ENCODE measurements at places on chromosomes 7 and 10. TPM values are rescaled to one million over a fixed set of nuclear protein-coding genes. Genes with fewer than 3 reads are reported as not detected.

DNA sequence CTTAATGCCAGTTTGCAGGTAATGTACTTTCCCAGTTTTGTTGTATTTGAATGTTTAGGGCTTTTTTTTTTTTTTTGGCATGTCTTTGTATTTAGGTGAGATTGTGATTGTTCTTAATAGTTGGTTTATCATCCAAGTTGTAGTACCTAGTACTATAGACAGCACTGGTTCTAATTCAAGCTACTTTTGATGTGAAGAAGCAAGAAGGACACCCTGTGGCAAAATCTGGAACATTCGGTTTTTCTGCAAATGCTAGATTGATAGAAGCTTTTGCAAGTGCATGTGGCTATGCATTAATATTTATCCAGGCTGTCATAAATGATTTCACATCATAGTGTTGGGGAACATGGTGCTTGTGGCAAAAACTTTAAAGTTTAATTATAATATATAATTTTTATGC is 248.9 kb downstream of the FOXP2 start:
- DNase-seq = no peak

BAIAP2L1 gene
- 21.1 TPM for total RNA-seq

- no peak for DNase-seq
Measured at GRCh38 chr7:136883046-136883445, 14.6 kb downstream of the CHRM2 start.

DNA sequence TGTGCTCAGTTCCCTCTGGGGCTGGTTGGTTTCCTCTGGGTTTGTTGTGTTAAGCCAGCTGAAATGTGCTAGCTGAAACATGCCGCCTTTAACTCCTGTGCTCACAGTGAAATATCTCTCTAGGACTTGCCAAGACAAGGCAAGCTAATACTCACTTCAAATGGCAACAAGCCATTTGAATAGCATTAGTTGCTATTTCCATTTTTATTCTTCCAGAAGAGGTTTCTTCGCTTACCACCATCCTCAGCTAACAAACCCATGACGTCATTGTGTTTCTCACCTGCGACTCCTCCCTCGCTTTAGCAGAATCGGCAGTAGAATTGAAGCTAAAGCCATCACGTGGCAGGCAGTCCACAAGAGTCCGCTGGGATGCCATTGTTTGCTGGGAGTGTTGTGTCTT is 61.3 kb downstream of the ZNF22 start:
- no peak for DNase-seq

DNA sequence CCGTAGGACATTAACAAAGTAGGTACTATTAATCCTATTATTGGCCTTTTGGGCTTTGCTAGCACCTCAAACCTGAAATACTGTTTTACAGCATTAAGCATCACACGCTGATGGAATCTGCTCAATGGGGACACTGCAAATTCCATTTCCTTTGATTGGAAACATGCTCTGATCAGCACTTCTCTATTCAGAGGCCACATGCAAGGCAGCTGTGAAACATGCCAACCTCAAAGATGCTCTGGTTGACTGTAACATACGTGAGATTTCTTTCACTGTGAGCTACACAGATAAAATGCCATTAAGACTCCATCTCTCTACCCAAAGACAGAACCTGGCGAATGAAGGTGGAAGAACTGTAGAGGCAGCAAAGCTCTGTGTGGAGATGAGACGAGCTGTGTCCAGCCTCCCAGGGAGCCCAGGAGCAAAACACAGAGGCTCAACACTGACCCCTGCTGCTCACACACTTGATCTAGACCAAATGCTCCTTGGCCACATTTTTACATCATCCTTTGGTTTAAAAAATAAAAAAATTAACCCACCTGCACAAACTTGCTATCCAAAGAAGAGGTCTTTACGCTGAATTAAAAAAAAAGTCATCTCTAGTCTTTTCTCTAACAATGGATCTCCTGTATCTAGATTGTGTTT is 8.0 kb downstream of the RSU1 start:
- DNase-seq = no peak

DNA sequence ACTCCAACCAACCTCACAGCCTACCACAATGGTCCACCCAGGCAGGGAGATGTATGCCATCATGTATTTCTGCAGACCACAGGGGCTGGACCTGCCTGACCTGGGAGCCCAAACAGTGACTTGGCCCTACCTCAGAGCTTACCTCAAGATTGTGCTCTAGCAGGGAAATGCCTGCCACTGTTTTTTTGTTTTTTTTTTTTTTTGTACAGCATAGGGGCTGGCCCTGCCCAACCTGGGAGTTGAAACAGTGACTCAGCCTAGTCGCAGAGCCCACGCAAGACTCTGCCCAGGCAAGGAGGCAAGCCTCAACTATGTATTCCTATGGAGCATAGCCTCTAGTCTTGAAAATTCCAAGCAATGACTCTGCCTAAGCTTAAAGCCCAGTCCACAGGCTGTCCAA is 39.3 kb upstream of the CDK6 start:
- no peak for DNase-seq

- no peak for DNase-seq
Measured at GRCh38 chr10:123151737-123152135, 2.5 kb upstream of the BUB3 start.

CTAGE15 gene
- 0.46 TPM for total RNA-seq

DNA sequence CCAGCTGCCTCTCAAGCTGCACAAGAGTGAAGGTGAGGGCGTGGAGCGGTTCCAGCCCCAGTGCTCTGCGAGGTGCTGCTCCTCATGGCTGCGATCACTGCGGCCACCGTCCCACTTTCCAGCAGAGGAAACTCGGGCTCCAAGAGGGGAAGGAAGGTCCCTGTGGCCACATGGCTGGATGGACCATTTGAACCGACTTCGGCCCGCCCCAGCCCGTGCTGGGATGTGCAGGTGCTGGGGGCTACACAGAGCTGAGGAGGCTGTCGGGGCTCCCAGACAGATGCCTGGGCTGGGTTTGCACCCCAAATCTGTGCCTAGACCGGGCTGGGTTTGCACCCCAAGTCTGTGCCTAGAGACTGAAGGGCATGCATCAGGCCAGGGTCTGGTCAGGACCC is 186.6 kb downstream of the DNAJB6 start:
- no peak for DNase-seq

DNA sequence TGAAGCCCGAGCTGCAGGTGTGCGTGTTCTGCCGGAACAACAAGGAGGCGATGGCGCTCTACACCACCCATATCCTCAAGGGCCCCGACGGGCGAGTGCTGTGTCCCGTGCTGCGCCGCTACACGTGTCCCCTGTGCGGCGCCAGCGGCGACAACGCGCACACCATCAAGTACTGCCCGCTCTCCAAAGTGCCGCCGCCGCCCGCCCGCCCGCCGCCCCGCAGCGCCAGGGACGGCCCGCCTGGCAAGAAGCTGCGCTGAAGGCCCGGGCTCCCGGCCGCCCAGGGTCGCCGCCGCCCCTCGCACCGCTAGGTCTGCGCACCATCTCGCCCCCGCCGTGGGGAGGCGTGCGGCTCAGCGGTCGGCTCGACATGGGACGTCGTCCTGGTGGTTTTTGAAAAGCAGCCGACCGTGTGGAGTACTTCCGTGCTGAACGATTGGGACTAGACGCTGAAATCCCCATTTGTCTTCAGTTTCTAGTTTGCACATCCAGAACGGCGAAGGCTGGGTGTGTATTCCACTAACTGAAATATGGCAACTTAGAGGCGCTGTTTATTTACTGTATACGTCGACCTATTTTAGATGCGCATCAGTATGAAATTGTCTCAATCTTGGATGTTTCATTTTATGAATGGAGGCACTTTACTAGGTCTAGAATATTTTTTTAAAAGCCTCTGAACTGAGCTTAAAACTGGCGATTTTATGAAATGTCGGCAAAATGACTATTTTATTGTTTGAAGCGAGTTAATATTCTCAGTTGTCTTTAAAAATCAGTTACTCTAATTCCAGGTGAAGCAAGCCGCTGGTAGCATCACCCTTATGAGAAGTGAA is 1.1 kb downstream of the NANOS1 start:
- peak; percentile 38 for DNase-seq

GRCh38 chr7:132398253-132398925 is 177.9 kb downstream of the PLXNA4 start:
- DNase-seq = peak; percentile 34

FEZF1 gene
- total RNA-seq = 0.27 TPM

DNA sequence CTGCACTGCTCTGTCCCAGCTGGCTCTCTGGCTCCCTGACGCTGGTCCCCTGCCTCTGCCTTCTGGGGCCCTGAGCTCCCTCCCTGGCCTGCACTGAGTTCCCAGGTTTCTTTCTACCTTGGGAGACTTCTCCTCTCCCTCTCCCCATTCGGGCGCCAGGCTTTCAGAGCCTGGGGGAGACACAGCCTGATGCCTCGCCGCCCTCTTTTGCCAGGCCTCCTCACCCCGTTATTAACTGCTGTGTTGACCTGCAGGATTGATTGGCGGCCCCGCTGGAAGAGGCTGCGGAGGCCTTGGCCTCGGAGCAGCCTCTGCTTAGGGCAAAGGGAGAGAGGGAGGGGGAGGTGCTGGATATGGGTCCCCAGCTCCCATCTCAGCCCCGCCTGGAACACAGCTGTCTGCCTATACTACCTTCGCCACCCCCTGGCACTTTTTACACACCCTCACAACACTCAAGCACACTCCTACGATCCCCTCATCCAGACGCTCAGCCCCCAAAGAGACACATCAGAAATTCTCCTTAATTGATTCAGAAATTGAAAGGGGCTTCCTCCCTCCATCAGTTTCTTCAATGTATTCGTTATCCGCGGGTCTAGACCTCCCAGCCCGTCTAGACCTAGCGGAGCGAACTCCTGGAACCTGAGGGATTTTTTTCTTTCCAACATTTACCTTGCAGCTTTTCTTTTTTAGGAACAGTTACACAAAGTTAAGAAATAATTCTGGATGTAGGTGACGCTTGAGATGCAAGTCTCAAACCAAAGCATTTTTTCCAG is 7.1 kb upstream of the PAX2 start:
- DNase-seq = peak; percentile 39

- DNase-seq = peak; percentile 33
Measured at GRCh38 chr10:7915923-7916536, 97.7 kb downstream of the TAF3 start.

GRCh38 chr10:10247585-10247984 is 770.1 kb upstream of the CELF2 start:
- no peak for DNase-seq

- DNase-seq = peak; percentile 31
Measured at GRCh38 chr10:13100349-13101294, 659 bp downstream of the OPTN start.

HABP2 gene
- 0.15 TPM for total RNA-seq

MYOF gene
- 83.9 TPM for total RNA-seq

GRCh38 chr10:103757531-103758293 is 97.7 kb downstream of the SH3PXD2A start:
- peak; percentile 47 for DNase-seq

ITPRID1 gene
- total RNA-seq = 0.10 TPM

ANKRD1 gene
- total RNA-seq = 30.4 TPM

DNAJB9 gene
- 29.6 TPM for total RNA-seq

DNA sequence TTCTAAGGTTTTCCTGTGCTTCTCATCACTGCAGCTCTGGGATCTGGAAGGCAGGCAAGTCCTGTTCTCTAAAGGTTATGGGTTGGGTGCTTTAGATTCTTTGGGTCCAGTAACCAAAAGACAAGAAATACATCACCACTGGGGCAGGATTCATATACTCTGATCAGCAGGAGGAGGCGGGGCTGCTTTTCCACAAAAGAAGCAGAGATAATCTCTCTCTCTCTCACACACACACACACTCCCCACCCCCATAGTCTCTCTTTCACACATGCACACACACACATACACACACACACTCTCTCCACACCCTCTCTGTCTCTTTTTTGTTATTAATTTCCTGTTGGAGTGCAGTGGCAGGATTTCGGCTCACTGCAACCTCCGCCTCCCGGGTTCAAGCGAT is 13.0 kb upstream of the ACBD5 start:
- DNase-seq = no peak

ACTL6B gene
- total RNA-seq = not detected

DNA sequence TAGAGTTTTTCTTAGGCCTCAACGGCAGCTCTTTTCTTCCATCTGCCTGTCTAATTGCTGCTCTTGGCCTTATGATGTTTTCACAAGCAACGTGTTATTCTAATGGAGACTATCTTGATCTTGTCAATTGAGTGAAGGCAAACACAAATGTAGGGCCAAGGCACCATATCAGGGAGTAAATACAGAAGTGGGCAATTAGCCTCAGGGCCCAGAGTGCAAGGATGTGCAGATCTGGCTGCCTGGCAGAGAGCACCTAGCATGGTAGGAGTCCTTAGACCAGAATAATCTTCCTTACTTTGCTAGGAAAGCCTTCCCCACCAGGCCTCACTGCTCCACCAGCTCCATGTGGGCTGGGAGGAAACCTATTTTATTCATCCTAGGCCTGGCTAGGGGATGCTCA is 590.9 kb downstream of the LRMDA start:
- no peak for DNase-seq

DNA sequence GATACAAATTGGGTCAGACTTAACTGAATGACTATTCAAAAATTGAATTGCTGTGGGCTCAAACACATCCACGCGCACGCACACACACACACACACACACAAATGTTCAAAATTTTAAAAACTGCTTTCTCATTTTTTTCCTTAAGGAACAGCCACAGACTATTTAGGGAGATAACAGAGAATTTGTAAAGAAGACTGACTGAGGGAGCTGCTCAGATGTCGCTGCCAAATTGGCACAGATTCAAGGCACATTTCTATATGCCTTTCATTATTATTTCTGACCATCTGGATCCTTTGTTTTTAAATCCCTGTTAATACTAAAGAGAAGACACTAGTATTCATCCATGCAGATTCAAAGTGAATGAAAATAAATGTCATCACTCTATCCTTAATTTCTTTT is 154.8 kb downstream of the DGKB start:
- DNase-seq = no peak

GRCh38 chr7:95607561-95607960 is 11.2 kb upstream of the PDK4 start:
- no peak for DNase-seq

DNA sequence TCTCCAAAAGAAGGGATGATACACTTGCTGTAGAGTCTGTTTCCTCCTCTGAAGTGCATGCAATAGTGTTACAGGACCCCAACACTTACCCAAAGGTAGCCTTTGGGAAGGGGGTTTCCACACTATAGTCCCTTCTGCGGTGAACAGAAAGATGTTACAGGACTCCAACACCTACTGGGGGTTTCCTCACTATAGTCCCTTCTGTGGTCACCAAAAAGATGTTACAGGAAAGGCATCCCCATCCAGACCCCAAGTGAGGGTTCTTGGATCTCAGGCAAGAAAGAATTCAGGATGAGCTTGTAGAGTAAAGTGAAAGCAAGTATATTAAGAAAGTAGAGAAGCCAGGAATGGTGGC is 69.2 kb upstream of the PIK3CG start:
- DNase-seq = no peak

DNA sequence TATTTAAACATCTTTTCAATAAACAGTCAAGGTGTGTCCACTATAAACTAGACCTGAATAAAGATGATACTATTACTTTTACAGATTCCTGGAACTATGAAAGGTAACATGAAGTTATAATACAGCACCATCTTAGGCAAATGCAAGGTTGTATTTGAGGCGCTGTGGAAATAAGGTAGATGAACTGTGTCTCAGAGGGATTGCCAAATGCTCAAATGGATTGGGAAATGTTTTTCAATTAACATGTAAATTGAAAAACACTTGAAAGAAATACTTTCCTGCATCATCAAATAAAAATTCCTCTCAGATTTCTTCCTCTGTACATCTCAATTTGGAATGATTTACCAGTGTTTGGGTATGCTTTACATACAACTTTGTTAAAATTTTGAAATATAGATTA is 139.4 kb downstream of the DKK1 start:
- DNase-seq = no peak

Data from upper lobe of left lung (tissue), 6 donors.